ENCODE measurements at places on chromosomes 16 and 17.
A peak's percentile ranks its signal among the peaks of the same experiment; 100 is the strongest.

- DNase-seq, result no peak
Measured at GRCh38 chr16:72894293-72895151, 153.4 kb downstream of the ZFHX3 start.

GRCh38 chr16:54286366-54287130 is at the start of gene IRX3:
IRX3 (minus strand) TSS chr16:54286787; CDS start chr16:54286050, 737 bp downstream.
- no peak for DNase-seq

DNA sequence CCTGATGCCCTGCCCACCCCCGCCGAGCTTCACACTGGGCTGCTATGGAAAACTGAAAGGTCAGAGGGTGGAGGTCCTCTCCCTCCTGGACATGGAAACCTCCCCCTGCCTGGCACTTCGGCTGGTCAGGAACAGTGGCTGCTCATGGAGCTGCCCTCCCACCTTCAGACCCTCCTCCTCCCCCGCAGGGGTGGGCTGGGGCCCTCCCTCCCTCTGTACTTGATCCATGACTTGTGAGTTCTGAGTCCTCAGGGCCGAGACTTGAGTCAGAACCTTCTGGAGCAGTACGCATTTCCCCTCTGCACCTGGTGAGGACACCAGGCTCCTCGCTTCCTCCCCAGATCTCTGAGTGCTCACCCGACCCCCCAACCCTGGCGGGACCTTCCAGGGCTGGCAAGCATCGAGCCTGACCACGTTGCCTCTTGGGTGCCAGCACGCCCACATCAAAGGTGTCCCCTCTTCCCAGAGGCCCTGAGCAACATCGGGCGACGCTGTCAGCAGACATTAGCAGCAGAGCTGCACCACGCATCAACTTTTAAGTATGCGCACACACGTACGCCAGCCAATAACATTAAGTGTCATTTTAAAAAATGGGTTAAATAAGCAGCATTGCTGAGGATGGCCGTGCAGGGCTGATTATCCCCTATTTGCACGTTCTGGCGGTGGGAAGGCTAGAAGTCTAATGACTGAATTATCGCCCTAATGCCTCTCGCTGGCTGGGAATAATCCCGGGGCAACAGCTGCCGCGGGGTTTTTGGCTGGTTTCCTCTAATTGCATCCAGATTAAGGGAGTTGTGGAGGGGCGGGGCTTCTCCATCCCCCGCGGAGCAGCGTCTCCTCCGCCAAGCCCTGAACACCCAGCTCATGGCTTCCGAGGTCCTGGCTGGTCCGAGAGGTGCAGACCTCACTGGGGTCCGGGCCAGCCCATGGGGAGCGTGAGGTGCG is 98.0 kb downstream of the TBC1D16 start:
- no peak for DNase-seq

DNA sequence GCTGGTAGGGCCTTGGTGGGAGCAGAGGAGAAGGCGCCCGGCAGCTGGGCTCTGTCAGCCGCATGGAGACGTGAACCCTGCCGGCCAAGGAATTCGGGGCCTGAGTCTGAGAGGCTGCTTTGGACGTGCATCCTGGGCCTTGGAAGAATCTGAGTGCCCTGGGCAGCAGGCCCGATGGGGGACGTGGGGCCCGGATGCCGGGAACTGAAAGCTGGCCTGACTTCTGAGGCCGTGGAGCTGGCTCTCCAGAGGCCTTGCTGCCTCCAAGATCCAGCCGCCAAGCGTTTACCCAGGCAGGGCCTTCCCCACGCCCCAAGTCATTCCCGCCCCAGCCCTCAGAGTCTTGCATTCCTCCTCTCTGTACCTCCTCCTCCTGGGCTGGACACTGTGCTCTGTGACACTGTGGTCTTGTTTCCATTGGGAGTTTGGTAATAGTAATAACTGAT is 37.2 kb downstream of the NKD1 start:
- no peak for DNase-seq

DNA sequence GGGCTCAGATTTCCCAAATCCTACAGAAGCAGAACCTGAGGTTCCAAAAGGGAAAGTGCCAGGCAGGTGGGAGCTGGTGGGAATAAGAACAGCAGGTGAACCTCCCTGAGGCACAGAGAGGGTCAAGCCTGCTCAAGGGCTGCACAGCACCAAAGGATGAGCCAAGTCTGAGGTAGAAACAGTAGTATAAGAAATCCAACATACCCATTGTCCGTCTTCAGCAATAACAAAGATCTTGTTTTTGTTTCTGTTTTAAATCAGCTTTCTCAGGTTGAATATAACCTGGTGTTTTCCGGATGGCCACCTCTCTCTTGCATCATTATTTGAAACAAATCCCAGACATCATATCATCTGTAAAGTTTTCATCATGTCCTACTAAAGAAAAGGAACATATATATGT is 10.6 kb upstream of the CES3 start:
- DNase-seq, result no peak

- DNase-seq, result no peak
Measured at GRCh38 chr16:68772030-68772681, 35.1 kb downstream of the CDH1 start.

- no peak for DNase-seq
Measured at GRCh38 chr16:79808731-79809130, 208.2 kb upstream of the MAF start.

GRCh38 chr16:79130616-79131015 is 469.9 kb downstream of the MAF start:
- no peak for DNase-seq

GRCh38 chr17:45314741-45315647 is 1.8 kb downstream of the MAP3K14 start:
- DNase-seq, result peak; percentile 65

GRCh38 chr16:47713225-47713595 is 252.1 kb downstream of the PHKB start:
- DNase-seq, result no peak

GRCh38 chr16:89847051-89847939 is 19.0 kb downstream of the SPIRE2 start:
- DNase-seq, result no peak

DNA sequence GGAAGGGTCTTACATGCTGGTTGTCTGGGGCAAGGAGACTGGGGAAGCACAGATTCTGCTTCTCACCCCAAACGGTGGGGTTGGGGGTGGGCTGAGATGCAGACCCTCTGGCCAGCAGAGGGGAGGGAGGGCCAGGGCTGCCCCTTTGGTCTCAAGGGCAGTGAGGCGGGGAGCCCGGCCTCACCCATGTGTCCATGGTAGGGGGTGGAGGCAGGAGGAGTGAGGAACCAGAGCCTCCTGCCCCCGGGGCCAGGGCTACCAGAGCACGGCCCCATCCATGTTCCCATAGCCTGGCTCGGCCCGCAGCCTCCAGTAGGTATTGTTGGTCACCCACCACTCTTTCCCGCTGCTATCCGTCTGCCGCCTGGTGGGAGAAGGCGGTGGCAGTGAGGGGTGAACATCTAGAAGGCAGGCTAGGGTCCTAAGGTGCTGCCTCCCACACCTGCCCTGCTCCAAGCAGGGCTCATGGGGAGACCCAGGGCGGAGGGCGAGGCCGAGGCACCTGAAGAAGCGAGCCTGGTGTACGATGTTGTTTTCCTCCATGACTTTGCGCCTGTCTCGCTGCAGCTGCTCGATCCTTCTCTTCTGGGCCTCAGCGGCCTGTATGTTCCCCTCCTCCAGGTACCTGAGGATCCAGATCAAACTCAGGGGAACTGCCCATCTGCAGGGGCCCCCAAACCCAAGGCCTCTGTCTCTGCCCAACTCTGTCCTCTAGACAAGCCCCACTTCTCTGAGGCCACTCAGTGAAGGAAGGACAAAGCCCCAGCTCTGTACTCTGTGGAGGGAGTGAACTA is 13.4 kb downstream of the OSBPL7 start:
- DNase-seq, result no peak

DNA sequence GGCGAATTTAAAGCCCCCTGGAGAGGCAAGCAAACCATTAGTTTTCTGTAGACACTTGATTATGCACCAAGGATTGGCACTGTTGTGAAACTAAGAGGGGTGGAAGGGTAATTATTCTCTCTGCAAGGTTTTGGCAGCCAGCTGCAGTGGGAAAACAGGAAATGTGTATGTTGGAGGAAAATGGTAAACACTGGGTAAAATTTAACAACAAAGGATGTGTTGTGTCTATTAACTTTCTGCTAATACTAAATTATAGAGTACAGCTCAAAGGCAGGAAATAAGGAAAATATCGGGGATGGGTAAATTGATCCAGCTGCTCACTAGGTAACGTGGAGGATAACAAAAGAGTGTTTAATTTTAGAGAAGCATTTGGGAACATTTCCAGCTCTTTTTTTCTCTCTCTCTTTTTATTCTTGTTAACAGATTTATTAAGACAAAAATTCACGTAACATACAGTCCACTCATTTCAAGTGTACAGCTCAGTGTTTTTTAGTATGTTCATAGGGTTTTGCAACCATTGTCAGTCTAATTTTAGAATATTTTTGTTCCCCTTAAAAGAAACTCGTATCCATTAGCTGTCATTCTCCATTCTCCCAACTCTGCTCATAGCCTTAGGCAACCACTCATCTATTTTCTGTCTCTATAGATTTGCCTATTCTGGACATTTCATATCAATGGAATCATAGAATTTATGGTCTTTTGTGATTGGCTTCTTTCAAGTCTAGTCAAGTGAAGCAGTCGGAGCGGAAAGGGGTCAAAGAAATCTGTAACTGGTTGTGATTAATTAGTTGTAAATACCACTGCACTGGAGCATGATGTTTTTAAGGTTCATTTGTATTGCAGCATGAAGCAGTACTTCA is 41.8 kb downstream of the TANGO6 start:
- no peak for DNase-seq

GRCh38 chr16:24671455-24671954 is 57.9 kb upstream of the TNRC6A start:
- no peak for DNase-seq

Measured in CD4-positive, alpha-beta T cell treated with Interleukin-2 at 100 ng/mL for 4 hours (primary cell).